ENCODE measurements at places on chromosomes 11 and 22. TPM values are rescaled to one million over a fixed set of nuclear protein-coding genes. Genes with fewer than 3 reads are reported as not detected.

DNA sequence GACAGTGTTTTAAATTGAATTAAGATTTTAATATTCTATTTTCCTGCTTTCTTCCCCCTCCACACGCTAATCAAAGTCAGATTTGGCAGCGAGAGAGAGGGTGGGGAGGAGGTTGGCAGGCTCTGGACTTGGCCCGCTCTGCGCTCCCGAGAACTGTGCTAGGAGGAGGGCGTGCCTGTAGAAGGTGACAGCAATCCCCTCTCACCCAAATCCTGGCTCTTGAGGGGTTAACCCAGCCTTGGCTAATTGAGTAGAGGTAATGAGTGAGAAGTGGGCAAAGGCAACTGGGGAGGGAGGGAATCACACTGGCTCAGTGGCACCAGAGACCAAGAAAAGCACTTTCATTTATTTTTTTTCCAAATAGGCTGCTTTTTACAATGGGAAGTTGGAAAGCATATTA is 42.2 kb downstream of the BUD13 start:
- DNase-seq, result no peak

- DNase-seq, result no peak
Observed at GRCh38 chr11:128828350-128828749, 38.7 kb downstream of the KCNJ1 start.

DNA sequence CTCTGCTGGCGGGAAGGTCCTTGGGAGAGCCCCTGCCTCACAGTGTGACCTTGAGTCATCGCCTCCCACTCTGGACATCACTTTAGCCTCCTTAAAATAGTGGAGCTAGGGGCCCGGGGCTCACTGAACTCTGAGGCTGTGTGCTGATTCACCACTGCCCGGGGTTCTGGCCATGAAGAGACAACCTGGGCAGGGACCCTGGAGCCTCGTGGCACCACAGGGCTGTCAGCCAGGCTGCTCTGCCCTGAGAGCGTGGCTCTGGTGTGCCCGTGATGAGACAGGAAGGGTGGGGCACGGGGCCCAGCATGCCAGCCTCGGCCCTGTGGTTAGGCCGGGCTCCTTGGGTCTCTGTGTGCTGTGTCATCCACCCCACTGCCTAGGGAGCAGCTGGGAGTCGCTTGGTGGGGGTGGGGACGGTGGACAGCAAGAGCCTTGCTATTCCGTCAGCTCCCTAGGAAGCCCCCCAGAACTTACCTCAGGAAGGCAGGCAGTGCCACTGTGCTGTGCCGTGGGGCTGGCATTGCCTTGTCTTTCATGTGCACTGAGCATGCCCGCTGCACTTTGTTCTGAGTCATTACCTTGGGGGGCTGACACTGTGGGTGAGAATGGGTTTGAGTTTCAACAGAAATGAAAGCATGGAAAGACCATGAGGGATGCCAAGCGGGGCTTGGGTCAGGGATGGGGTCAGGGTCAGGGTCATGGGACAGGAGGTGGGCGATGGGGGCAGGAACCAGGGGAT is 31.7 kb downstream of the TPCN2 start:
- no peak for DNase-seq

DNA sequence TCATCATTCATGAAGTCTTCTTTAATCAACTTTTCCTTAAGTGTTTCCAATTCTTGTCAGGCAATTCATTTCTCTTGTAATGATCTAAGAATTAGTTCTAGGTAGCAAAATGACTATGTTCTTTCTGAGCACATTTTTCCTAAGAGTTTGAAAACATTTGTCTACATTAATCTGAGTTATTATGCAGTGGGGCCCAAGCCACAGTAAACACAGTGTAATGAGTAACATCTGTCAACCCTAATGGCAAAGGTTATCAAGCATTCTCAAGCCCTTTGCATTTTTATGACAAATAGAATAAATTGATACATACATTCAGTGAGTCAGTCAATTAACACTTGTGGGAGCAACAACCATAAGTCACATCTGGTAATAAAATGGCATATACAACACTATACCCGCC is 106.7 kb upstream of the ZC3H12C start:
- no peak for DNase-seq

DNA sequence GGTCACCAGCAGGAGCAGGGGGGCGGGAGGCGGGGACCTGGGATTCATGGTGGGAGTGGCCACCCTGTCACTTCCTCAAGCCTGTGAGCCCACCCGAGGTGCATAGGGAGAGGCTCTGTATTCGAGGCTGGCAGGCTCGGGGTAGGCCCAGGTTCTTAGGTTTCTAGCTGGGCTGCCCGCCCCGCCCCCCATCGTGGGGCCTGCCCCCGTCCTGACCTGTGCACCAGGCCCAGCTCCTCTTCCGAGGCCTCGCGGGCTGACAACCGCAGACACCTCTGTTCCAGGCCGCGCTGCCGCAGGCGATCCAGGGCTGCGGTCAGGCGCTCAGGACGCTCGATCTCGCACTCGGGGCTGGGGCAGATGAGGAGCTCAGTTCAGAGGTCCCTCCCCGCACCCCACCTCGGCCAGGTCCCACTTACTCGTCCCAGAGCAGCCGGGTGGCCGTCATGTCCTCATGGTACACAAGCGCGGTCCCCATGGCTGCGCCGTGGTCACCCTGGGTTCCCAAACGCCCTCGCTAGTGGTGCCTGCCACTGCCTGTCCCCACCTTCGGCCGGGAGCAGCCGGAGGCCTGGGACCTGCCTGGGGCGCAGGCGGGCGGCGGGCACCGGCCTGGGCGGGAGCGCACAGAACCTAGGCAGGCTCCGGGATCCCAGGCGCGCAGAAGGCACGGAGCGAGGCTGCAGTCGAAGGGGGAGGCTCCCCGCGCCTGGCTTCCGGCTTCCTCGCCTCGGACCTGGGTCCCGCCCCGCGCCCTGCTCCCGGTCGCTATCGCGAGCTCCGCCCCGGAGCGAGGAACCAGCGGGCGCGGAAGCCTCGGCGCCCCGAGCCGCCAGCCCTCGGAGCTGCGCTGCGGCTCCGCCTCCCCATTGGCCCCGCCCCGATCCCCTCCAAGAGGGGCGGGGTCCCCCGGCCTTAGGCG is at the start of gene HDAC10:
TSS of gene HDAC10 (minus strand) at position 711 of the 922 bp plus-strand sequence. CDS start at position 478, 233 bp downstream.
- peak; percentile 75 for DNase-seq

- DNase-seq, result no peak
Observed at GRCh38 chr11:32343325-32344008, 91.9 kb downstream of the WT1 start.

DNA sequence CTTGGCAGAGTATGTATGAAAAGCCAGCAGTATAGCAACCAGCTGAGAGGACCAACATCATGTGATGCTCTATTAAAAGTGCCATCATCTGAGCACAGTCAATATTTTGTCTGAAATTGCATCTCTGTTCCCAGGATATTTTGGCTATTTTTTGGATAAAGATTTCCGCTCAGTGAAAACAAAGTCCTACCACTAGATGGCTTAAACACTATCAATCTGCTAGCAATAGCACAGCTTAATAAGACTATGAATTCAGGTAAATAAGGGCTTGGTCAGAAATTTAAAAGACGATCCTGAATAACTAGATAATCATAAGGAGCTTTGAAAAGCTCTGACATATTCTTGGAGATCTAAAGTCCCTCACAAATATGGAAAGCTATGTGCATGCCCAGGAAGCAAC is 74.4 kb downstream of the MS4A13 start:
- DNase-seq, result no peak

GRCh38 chr11:92325416-92325815 is 100.8 kb downstream of the FAT3 start:
- no peak for DNase-seq

DNA sequence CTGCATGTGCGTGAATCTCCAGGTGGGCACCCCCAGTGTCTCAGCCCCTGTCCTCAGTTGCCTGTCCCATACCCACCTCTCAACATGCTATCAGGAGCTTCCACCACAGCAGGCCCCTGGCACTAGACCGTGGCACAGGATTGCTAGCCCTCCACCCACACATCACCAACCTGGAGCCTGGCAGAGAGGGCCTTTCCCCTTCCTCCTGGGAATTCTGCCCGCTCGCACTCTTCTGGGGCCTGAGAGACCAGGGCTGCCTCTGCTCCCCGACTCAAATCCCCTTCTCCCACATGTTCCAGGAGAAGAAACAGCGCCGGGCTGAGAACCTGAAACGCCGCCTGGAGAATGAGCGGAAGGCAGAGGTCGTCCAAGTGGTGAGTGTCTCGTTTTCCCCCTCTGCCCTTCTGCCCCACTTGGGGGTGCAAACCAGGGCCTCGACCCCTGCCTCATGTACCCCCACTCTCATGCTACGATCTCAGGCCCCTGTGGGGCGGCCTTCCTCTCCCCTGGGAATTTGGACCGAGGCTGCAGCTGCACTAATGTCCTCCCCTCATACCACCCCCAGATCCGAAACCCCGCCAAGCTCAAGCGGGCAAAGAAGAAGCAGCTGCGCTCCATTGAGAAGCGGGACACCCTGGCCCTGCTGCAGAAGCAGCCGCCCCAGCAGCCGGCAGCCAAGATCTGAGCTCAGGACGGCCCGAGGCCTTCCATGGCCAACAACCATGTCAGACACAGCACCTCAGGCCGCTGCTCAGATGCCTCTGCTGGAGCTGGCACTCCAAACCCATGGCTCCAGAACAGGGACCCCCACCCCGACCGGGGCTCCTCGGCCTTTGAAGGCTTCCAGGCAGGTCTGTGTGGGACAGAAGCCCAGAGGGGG is 5.9 kb downstream of the PTGDR2 start:
- no peak for DNase-seq

DNA sequence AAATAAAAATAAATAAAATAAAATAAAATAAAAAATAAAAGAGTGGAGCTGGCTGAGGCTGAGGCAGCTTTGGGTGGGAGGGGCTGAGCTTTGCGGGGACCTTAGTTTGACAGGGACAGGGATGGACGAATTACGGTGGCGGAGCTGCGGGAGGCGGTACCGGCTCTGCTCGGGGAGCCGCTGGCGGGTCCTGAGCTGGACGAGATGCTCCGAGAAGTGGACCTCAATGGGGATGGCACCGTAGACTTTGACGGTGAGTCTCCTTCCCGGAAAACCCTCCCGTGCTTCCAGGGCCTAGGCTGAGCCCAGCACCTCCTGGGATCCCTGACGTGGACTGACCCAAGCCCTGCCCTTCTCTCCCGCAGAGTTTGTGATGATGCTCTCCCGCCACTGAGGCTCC is 3.1 kb downstream of the CABP4 start:
- no peak for DNase-seq

- no peak for DNase-seq
Observed at GRCh38 chr11:29027436-29027835, 919.2 kb downstream of the METTL15 start.

The TSSK2 gene
- not detected for total RNA-seq

The CABP4 gene
- 13.2 TPM for total RNA-seq

The RCE1 gene
- total RNA-seq, result 45.6 TPM

The OR51B2 gene
- total RNA-seq, result not detected

The PDE3B gene
- total RNA-seq, result 99.5 TPM

The NAP1L4 gene
- total RNA-seq, result 351 TPM

The APOA5 gene
- total RNA-seq, result not detected

Data from CD4-positive, CD25-positive, alpha-beta regulatory T cell (primary cell).